ENCODE measurements at places on chromosomes 11 and 22.

- DNase-seq = no peak
Measured at GRCh38 chr11:101336155-101336554, 206.5 kb upstream of the PGR start.

DNA sequence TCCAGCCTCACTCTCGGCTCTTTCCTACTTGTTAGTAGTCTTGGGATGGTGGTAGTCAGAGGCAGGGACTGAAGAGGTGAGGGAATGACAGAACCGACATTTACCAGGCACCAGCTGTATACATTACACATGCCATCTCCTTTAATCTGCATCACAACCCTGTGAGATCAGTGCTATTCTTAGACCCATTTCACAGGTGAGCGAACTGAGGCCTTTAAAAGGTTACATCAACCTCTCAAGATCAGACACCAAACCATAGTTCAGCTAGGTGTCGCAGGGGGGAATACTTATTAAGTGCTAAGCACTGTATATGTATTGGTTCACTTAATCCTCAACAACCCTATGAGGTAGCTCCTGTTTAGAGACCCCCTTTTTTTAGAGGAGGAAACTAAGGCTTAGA lies 5.6 kb downstream of the PLA2G3 start:
- DNase-seq = no peak

DNA sequence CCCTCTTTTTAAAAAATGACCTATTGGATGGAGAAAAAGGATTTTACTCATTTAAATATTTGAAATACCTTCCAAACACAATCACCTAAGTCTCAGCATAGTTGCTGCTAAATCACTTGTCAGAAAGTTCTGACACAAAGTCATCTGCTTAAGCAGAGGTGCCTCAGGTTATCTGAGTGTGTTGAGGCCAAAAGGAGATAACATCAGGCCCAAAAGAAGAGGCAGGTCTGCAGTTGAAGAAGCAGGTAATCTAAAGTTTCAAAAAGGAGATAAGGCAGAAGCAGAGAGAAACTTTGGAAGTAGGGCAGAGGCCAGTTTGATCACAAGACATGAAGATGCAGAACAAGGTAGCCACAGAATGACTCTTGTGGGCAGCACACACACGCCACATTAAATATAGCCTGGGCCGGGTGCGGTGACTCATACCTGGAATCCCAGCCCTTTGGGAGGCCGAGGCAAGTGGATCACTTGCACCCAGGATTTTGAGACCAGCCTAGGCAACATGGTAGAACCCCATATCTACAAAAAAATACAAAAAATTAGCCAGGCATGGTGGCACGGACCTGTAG lies 175.7 kb upstream of the API5 start:
- no peak for DNase-seq

- no peak for DNase-seq
Measured at GRCh38 chr22:35685731-35686130, 31.9 kb upstream of the APOL5 start.

Data from large intestine (tissue), 12 donors.